ENCODE measurements at places on chromosomes 3 and 15.

DNA sequence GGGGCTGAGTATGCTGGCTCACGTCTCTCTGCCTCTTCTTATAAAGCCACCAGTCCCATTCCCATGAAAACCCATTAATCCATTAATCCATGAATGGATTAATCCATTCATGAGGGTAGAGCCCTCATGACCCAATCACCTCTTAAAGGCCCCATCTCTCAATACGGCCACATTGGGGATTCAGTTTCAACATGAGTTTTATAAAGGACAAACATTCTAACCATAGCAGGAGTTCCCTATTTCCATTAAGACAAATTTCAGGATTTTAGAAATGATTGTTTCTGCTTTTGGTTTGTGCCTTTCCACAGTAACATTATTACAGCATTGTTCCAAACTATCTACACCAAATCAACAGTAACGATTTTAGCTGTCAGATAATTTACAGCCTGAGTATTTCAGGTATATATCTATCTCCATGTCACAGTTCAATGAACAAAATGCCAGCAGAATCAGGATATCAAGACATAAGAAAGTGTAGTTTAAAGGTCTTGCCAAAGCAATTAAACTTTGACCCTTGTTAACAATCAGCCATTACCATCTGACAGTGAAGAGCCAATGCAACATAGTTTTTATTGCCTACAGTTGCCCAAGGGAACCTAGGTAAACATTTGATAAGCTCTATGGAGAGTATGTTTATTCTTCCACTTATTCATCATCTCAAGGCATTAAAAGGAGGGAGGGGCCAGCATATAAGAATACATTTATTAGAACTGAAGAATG, 3.8 kb downstream of the TSPAN3 start:
- DNase-seq = no peak

DNA sequence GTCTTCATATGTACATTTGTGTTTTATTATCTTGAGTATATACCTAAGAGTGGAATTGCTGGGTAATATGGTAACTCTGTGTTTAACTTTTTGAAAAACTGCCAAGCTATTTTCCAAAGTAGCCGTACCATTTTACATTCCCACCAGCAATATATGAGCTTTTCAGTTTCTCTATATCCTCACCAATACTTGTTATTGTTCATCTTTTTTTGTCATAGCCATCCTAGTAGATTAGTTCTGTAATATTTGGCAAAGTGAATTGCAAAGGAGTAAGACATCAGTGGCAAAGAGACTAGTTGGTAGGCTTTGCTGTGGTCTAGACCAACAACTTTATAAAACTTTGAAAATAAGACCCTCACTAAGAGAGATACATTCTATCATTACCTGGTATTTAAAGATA, 21.4 kb downstream of the OXSR1 start:
- DNase-seq = no peak

- no peak for DNase-seq
Observed at GRCh38 chr3:9067352-9067975, 104.2 kb upstream of the RAD18 start.

DNA sequence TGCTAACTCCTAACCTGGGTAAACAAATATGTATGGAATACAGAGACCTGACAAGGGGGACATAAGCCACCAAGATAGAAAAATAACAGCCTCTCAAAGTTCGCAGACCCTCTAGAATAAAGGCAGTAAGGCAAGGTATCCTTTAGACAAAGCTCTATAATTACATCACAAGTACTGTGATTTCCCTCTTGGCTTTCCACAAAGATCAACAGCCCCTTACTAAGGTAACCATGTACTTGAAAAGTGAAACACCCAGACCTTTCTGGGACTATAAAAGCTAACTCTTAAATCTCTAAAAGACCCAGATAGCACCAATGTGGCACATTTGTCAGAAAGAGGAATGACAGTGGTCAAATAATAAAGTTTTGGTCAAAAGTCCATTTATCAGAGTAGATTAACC, 51.9 kb downstream of the TBL1XR1 start:
- no peak for DNase-seq

GRCh38 chr15:74264081-74264501, 28.0 kb downstream of the CCDC33 start:
- DNase-seq = no peak

GRCh38 chr3:120767106-120767505, 24.6 kb downstream of the GTF2E1 start:
- DNase-seq = no peak

GRCh38 chr3:187368251-187369088, at the start of gene RTP4:
Gene RTP4 (plus strand): TSS chr3:187368385. CDS start chr3:187368442, 57 bp downstream.
- peak; percentile 33 for DNase-seq

DNA sequence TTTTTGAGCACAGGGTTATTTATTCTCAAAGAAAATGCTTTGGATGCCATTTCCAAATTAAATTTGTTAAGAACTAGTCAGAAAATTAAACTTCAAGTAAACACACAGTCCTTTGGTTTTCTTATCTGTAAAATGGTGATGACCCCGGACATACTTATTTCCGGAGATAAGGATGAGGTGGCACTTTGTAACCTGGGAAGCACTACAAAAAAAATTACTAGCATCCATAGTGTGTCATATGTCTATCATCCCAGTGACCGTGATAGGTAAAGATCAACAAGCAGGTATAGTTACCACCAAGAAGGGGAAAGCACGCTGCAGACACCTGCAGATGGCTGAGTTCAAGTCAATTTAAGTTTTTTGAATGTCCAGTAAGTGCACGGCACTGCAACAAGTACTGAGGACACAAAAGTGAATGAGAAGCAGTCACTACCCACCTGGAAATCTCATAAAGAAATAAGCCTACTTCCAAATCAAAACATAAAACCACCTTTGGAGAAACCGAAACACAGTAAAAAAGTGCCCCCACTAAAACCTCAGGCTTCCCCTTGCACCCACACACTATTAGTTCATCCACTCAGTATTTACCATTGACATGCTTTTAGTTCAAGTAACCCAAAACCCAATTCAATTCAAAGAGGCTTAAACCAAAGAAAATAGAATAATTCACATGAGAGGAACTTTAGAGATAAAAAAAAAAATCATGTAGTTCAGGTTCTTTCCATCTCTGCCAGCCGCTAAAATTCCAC, 24.6 kb downstream of the SEMA5B start:
- no peak for DNase-seq

GRCh38 chr15:57387564-57388076, 11.3 kb downstream of the CGNL1 start:
- DNase-seq = no peak

DNA sequence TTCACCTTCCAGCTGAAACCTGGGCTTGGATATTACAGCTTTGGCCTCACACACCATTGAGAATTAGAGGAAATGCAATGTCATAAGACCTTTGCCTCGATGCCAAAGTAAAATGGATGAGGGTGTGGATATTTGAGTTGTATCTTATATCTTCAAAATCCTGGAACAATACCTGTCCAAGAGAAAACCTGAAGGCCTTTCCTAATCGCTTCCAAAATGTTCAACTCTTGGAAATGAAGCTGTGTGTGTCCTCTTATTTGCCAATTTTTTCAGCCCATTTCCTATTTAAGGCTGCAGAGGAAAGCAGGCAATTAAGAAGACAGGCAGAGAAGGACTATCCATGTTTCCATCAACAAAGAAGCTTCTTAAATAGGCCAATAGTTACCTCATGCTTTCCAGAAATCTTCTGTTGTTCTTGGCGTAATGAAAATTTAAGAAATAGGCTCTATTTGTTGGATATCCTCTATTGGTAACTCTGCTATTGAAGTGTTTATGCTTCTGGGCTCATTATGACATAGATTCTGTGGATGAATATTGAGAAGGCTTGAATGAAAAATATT, 99.5 kb upstream of the ZBTB20 start:
- DNase-seq = no peak

DNA sequence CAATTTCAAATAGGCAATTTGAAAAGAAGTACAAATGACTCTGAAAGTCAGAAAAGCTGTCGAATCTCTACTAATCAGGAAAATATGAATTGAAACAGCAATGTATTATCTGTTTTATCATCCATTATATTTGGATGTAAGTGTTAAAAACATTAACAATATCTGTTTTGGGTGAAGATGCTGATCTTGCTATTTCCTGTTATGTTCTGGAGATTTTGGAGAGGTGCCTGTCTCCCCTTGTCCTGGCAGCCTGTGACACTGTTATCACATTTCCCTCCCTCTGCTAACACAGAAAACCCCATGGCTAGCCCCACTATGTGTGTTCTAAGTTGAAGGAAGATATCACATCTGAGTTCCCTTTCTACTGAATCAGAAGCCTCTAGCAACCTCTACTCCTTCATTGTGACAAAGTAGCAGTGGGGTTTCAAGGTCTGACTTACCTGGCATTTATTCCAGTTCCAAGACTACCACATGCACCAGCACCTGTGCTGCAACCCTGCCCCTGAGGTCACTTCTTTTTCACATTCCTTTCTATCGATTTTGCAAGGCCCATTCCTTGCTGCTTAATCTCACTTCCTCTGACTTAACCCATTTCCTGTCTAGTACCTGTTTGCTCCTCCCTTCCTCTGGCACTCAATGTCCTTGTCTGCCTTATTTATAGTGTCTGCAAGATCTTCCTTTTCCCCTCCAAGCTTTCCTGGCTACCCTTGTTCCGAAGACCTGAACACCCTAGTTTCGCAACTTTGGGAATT, 95.5 kb upstream of the COL8A1 start:
- DNase-seq = no peak

GRCh38 chr3:147930232-147930807, 521.2 kb downstream of the ZIC1 start:
- DNase-seq = no peak

DNA sequence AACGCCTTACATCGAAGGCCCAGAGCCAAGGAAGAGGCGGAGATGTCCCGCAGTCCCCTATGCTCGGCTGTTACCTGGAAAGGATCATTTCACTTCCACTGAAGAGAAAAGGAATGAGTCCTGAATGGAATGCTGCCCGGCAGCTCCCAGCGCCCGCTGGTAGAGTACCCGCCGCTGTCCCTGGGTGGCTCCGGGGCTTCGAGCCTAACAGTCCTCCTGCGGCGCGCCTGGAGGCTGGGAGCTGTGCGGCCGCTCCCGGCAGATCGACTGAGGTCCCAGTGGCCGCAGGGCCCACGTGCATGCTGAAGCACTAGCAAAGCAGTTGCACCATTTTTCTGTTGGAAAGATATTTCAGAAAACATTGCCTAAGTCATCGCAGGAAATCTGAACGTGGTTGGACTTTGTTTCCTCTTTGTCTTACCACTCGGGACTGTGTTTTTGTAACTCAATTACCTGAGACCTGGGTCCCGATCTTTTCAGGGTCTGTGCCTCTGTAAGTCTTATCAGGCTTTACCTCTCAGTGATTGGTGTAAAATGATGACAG, 984 bp downstream of the RNU6-1 start:
- DNase-seq = no peak

- DNase-seq = no peak
Observed at GRCh38 chr3:4997946-4998345, 18.7 kb downstream of the BHLHE40 start.

DNA sequence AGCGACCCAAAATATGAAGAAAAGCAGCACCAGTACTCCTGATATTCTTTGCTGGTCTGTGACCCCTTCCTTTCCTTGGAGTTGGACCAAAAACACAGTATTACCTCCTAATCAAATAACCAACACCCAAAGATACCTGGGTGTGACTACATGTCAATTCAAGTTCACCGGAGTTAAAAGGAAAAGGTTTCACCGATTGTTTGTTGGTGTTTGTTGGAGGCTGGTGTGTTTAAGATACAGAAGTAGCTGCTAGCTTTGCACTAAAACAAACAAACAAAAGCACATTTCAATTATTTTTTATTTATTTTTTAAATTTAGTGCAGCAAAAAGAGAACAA, 81.5 kb downstream of the MYO1E start:
- no peak for DNase-seq

GRCh38 chr15:73175382-73175781, 123.1 kb downstream of the NEO1 start:
- DNase-seq = no peak

DNA sequence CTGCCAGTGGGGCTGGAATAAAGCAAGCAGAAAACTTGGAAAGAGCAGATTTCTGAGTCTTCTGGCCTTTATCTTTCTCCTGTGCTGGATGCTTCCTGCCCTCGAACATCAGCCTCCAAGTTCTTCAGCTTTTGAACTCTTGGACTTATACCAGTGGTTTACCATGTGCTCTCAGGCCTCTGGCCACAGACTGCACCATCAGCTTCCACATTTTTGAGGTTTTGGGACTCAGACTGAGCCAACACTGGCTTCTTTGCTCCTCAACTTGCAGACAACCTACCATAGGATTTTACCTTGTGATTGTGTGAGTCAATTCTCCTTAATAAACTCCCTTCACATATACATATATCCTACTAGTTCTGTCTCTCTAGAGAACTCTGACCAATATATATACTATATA, 706.6 kb downstream of the NR2F2 start:
- DNase-seq = no peak

DNA sequence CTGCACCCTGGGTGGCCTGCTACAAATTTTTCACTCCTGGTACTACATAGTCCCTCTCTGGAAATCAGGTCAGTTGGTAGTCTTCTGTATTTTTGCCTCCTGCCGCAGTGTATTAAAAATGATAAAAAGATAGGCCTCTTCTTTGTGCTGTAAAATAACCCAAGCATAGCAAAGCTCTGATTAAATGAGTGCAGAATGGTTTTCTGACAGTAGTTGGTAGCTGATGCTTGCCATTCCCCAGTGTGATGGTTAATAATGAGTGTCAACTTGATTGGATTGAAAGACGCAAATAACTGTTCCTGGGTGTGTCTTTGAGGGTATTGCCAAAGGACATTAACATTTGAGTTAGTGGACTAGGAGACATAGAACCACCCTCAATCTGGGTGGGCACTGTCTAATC, 264.4 kb upstream of the ZNF717 start:
- no peak for DNase-seq

DNA sequence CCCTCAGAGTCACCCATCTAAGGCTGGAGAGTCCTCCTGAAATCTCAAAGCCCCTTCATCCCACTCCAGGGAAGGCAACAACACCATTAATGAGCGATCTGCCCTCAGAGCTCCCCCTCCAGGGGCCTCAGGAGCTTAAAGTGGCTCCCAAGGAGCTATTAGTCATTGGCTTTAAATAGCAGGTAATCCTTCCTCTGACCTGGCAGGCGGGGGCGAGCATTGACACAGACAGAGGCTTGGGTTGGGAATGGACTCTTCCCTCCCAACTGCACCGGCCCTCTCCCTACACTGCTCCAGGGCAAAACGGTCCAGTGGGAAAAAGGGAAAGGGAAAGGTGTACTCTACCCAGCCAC, 1.4 kb downstream of the MFGE8 start:
- no peak for DNase-seq

All from activated naive CD8-positive, alpha-beta T cell treated with anti-CD3 and anti-CD28 coated beads for 36 hours (primary cell).